ENCODE measurements at places on chromosomes 3 and 15.
A peak's percentile ranks its signal among the peaks of the same experiment; 100 is the strongest.

DNA sequence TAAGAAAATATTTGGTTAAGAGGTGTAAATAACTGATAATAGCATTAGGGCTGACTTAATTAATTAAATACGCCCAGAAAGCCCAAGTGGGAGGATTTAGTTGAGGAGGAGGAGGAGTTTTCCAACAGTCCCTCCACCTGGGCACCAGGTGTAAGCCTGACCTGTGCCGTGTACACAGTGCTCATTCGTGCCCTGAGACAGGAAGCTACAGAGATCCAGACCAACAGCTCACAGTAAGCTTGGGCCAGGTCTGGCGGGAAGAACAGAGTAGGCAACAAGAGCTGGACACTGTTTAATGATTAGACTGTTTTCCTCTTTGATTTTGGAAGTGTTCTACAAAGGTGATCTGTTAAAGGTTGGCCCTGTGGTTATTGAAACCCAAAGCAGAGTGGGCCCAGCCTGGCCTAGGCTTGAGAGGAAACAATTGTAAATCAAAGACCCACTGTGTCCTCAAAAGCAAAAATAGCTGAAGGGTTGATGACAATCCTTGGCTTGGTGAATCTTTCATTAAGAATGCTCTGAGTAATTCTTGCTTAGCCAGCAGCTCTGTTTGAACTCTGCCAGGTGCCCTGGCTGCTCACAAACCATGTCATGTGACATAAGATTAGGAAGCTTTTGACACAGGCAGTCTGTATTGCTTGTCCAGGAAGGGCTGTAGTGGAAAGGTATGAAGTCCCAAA is 13.8 kb downstream of the SQOR start:
- DNase-seq, result no peak

DNA sequence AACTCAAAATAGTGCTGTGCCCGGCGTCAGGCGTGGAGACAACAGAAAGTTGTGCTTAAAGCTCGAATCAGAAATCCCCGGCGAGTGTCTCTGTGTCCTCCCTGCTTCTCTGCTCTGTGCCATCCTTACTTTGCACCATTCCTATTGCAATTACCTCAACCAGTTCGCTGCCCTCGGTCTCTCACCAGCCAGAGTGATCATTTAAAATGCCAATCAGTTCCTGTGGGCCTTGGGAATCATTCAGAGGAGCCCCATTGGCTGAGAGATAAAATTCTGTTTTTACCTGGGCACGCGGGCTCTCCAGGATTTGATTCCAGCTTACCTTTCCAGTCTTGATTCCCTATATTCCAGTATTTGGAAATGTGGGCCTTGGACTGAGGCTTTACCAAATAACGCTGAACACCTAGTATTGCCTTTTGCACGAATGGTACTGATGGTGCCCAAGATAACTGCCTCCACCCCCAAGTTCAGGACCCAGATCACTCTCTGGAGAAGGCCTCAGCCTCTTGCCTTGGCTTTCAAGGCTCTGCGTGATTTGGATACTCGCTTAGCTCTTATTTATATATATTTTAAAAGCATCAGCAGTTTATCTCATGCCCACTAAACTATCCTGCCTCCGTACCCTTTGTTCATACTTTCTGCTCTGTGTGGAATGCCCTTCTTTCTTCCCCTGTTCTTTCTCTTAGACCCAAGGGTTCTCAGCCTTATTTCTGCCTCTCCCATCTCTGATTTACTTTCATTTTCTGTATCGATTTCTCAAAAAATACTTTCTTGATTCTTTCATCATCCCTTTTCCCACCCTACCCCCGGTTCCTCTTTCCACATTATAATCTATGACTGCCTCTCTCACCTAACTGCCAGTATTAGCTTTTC is 863 bp downstream of the PSMA4 start:
- no peak for DNase-seq

- DNase-seq, result no peak
These were observed 68.6 kb downstream of the ABHD5 start for GRCh38 chr3:43759297-43759782.

- no peak for DNase-seq
These were observed 175.2 kb downstream of the TP63 start for GRCh38 chr3:189806171-189806951.

DNA sequence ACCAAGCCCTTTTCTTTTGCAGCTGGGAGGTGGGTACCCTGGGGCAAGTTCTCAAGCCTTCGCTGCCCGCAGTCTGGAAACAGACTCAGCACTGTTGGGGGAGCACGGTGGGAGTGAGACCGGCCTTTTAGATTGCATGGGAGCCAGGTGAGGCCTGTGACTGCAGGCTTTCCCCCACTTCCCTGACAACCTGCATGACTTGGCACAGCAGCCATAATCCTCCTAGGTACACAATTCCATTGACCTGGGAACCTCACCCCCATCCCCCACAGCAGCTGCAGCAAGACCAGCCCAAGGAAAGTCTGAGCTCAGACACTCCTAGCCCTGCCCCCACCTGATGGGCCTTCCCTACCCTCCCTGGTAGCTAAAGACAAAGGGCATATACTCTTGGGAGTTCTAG is 52.2 kb upstream of the CCDC80 start:
- no peak for DNase-seq

DNA sequence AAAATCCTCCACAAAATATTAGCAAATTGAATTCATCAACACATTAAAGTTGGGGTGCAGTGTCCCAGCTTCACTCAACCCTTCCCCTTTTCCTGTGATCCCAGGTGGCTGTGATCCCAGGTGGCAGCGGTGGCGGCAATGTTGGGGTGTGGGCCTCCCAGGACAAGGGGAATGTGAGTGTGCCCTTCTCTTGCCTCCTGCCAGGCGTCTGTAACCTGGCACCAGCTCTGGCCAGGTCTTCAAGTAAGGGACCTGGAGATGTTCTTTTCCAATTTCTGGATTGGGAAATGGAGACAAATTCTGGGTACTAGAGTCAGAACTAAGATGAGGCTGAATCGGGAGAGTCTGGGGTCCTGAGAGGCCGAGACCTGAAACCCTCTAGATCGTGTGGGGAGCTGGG is 20.1 kb downstream of the GOLGA6A start:
- DNase-seq, result no peak

- DNase-seq, result peak; percentile 9
These were observed 51.8 kb upstream of the DGKG start for GRCh38 chr3:186413615-186414415.

DNA sequence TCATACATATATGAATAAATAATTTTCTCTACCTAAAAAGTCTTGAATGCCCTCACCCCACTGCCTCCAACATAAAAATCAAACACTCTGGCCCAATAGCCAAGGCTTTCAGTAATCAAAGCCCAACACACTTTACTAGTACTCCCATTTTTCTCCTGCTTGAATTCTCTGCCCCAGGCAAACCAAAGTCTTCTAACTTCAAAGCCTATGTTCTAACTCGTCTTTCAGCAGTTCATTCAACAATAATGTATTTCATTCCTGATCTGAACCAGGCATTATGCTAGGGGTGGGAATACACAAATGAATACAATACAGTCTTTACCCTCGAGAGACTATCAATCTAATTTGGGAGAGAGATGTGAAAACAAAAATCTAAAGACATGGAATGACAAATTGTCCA is 11.4 kb upstream of the ZNF592 start:
- no peak for DNase-seq

GRCh38 chr15:61050844-61051568 is 178.1 kb downstream of the RORA start:
- DNase-seq, result no peak

DNA sequence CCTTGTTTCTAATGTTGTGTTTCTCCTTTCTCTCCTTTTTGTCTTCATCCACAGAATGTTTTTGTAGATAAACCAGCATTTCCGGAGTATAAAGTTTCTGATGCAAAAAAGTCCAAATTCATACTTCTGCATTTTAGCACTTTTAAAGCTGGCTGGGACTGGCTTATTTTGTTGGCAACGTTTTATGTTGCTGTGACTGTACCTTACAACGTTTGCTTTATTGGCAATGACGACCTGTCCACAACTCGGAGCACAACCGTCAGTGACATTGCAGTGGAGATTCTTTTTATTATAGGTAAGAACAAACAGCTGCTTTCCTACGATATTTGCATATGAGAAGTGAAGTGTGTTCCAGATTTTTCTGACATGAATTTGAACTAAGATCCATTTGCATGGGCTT is 199.4 kb downstream of the KCNH8 start:
- no peak for DNase-seq

DNA sequence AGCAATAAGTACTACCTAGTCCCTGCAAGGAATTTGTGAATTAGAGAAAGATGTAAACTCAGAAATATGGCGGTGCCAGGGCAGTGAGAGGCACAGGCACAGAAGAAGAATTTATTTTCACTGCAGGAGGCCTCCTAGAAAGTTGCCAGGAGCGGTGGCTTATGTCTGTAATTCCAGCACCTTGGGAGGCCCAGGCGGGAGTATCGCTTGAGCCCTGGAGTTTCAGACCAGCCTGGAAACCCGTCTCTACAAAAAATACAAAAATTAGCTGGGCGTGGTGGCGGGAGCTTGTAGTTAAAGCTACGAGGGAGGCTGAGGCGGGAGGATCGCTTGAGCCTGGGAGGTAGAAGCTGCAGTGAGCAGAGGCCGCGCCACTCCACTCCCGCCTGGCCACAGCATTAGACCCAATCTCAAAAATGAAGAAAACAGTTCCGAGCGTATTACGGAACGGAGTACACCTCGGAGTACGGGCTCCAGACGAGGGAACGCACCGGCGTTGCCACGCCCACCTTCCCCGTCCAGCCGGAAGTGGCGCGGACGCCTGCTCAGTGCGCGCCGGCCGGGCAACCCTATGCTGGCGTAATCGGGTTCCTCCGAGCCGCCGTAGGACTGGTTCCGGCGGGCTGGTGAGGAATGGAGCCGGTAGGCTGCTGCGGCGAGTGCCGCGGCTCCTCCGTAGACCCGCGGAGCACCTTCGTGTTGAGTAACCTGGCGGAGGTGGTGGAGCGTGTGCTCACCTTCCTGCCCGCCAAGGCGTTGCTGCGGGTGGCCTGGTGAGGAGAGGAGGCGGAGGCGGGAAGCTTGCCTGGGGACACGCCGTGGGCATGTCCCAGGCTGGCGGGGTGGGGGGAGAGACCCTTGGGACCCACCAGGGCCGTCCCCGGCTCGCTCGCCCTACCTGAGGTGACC is at the start of gene FBXO22:
Gene FBXO22, plus strand, starts transcription at position 548 of the 909 bp plus-strand sequence. Its CDS starts 86 bp downstream, at position 634.
- peak; percentile 89 for DNase-seq

- no peak for DNase-seq
These were observed 81.8 kb downstream of the NFKBIZ start for GRCh38 chr3:101931081-101931480.

- no peak for DNase-seq
These were observed 413.4 kb downstream of the MAGI1 start for GRCh38 chr3:65625305-65625704.

Measured in CD4-positive, alpha-beta T cell treated with Interleukin-4 for 1 hour (primary cell).